ENCODE measurements at places on chromosomes 1 and 21. TPM values are rescaled to one million over a fixed set of nuclear protein-coding genes. Genes with fewer than 3 reads are reported as not detected.

CNKSR1 gene
- total RNA-seq: 1.3 TPM

ARID4B gene
- 22.9 TPM for total RNA-seq

ZNF683 gene
- not detected for total RNA-seq

NMNAT2 gene
- total RNA-seq: 3.6 TPM

RGS8 gene
- total RNA-seq: not detected

EFCAB7 gene
- 14.5 TPM for total RNA-seq

CATSPERE gene
- total RNA-seq: not detected

EFCAB14 gene
- 45.9 TPM for total RNA-seq

KCNK1 gene
- 12.7 TPM for total RNA-seq

INSRR gene
- not detected for total RNA-seq

CACHD1 gene
- 7.1 TPM for total RNA-seq

PLA2G4A gene
- total RNA-seq: 20.7 TPM

STIL gene
- total RNA-seq: 37.9 TPM

ANXA9 gene
- total RNA-seq: not detected
